ENCODE measurements at places on chromosomes 7 and 10.
A peak's percentile ranks its signal among the peaks of the same experiment; 100 is the strongest.

- DNase-seq: no peak
Observed at GRCh38 chr10:84159076-84159685, 14.4 kb upstream of the GPR15LG start.

DNA sequence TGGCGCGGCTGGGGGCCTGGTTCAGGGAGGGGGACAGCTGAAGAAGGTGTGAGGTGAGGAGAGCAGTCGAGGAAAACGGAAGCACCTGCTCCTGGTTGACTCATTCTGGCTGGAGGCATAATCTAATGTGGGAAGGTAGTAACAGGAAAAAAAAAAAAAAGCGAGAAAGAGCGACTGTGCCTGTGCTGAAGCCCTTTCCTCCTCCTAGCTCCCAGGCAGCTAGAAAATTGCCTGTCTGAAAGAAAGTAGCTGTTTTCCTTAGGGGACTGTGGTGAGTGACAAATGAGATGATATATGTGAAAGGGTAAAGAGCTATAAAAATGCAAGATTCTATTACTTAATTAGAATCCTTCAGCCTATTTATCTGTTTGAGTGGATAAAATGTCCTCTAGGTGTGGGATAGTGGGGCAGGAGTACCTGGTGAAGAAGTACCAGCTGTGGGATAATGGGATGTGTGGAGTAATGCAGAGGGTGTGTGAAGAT is 4.9 kb upstream of the MEST start:
- no peak for DNase-seq

- no peak for DNase-seq
Observed at GRCh38 chr10:81414038-81414437, 461.0 kb upstream of the NRG3 start.

DNA sequence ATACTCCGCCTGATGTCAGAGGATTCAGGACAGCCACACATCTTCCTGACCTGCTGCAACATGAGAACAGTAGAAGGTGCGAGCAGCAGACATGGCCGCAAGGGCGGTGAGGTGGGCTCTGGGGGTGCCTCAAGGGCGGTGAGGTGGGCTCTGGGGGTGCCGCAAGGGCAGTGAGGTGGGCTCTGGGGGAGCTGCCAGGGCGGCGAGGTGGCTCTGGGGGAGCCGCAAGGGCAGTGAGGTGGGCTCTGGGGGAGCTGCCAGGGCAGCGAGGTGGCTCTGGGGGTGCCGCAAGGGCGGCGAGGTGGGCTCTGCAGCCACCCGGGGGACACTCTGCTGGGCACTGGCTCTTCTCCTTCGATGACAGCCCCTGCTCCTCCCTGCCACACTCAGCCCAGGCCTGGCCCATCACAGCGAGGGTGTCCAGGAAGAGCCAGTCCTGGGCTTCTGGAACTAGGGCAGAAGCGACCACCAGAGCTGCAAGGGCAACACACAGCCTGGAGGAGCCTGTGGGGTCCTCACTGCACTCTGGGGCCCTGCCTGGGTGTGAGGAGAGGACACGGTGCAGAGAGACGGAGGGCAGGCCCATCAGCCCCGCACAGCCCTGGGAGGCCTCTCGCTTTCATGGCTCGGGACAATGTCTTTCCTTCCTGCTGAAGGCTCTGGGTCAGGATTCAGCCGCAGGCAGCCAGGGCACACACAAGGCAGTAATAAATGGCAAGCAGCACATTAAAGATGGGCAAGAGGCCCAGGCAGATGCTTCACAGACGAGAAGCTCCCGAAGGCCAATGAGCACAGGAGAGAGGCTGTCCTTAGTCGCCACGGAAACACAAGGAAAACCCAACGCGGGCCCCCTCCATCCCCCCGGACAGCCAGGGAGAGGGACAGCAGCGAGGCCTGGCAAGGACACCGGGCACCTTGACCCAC is 42.5 kb downstream of the STK32C start:
- DNase-seq: peak; percentile 21

DNA sequence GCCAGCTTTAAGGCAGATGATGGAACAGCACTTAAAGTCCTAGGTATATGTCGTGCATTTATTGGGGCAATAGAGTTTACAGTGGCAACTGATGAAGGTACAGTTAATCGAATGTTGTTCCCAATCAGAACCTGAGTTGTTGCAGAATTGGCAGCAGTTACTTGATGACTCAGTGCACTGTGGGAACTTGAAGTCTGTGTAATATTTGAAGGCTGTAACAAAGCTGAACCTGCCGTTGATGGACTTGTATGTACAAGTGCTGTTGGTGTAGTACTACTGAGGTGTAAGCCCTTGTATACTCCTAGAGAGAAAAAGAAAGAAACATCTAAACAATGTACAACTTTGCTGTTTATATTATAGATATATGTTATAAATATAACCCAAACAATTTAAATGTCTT is 75.3 kb downstream of the EPC1 start:
- no peak for DNase-seq

DNA sequence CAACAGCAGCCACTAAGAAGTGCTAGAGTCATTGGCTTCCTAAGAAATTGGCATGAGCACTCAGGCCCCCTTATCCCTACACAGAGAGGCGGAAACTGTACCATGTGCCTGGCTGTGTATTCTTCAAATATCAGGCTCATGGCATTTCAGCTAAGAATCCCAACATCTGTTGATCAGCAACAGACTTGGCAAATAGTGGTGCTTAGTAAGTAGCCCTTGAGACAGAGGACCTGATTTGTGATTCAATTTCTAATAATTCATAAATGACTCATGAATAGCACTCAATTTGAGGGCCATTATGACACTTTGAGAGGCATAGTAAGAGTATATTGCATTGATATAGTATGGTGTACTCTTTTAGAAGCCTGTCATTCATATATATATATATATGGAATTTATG is 309.1 kb downstream of the LRMDA start:
- DNase-seq: no peak

- peak; percentile 70 for DNase-seq
Observed at GRCh38 chr7:31122649-31123058, 70.5 kb downstream of the ADCYAP1R1 start.

DNA sequence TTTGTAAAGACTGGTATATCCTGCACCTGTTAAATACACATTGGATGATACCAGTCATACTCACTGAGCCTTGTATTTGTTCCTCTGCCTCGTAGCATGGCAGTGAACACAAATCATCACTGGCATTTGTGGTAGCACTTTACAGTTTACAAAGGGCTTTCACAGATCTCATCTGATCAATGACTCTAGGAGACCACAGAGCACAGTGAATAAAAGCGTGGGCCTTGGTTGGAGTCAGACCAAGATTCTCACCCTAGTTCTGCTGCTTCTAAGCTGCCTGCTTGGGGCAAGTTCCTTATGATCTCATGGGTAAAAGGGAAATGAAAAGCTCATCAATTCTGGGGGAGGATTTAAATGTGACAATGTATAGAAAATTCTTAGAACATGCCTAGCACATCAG is 129.9 kb upstream of the AGK start:
- DNase-seq: no peak

DNA sequence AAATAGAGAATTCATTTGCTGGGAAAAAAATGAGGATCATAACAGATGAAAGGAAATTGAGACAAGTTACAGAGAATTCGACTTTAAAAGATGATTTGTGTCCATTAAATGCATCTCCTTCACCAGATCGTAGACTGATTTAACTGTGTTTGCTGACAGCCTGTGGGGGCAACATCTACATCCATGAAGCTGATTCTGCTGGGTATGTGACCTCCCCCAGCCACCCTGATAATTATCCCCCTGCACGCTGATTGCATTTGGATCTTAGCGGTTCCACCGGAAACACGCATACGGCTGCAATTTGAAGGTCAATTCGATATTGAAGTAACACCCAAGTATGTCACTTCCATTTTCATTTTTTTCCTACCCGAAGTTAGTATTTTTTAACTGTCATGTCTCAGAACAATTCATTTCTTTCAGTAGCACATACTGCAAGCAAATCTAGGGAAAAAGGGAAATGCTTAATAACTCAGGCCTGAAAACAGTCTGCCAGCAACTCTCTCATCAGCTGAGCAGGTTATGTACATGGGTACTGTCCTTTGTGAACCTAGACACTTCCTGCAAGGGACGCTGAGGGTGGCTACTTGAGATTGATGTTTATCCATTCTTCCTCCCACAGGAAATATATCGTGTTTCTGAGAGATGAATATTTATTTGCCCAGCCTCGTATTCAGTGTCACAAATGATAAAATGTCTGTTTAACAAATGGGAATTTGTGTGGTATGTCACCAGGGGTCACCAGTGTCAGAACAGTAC is 134.9 kb downstream of the ZNF22 start:
- no peak for DNase-seq

GRCh38 chr10:123642697-123643096 is 23.5 kb upstream of the GPR26 start:
- no peak for DNase-seq

- DNase-seq: no peak
Observed at GRCh38 chr10:97138846-97139245, 46.9 kb downstream of the SLIT1 start.

DNA sequence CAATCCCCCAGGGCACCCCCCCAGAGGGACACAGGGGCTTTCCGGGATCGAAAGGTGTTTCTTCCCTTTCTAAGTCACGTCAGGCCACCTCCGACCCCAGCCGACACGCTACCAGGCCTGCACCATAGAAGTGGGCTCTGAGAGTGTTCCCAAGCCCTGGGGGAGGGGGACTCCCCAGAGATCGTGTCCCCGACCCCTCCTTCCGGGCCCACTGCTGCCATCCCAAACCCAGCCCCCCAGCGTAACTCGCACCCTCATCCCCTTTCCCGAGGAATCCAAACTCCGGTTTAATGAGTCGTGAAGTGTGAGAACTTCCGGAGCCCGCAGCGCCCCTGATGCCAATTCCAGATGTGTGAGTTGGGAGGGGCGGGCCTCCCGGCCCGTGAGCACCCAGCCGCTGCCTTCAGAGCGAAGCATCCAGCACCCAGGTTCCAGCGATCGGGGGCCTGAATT is 11.3 kb downstream of the UNCX start:
- DNase-seq: no peak

GRCh38 chr10:78332012-78332411 is 298.3 kb downstream of the RPS24 start:
- no peak for DNase-seq

Data from NCI-H2081 (cell line).